ENCODE measurements at places on chromosomes 6 and 20. TPM values are rescaled to one million over a fixed set of nuclear protein-coding genes. Genes with fewer than 3 reads are reported as not detected.
A peak's percentile ranks its signal among the peaks of the same experiment; 100 is the strongest.

DNA sequence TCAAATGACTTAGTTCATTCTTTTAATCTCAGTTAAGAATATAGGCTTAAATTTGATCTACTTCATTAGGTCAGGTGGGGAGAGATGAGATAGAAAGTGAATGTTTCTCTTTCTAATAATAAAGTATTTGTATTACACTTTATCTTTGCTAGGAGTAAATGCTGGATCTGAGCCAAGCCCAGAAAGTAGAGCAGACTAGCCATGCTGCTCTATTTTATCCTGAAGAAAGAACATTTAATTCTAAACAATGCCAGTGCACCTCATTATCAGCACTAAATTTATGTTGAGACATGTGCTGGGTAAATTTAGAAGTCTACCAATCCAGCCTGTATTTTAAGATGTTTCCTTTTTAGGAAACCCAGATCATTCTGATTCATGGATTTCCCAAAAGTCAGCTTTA, 43.5 kb downstream of the AKIRIN2 start:
- no peak for DNase-seq

Gene GJA10
- not detected for polyA plus RNA-seq

GRCh38 chr6:144265061-144265357, 20.1 kb upstream of the UTRN start:
- peak; percentile 6 for DNase-seq

Gene BNIP5
- not detected for polyA plus RNA-seq

Gene BANF2
- polyA plus RNA-seq = not detected

Data from endothelial cell of umbilical vein (primary cell).